ENCODE measurements at places on chromosomes 16 and 17.

DNA sequence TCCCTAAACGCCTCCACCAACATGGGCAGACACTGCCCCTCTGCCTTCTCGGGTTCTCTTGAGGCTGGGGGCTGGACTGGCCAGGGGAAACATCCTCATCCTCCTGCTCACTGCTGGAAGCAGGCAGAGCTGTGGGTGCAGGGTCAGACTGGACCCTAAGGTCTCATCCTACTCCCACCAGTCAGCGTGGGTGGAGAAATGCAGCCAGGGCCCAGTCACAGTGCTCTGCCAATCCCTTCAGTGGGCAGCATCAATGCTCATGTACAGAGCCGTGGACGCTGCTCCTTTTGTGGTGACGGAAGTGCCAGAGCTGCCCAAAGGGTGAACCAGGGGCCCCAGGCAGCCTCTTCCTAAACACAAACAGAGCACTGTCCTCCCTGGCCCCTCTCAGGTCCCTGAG, 13.4 kb upstream of the TBX2 start:
- no peak for DNase-seq

DNA sequence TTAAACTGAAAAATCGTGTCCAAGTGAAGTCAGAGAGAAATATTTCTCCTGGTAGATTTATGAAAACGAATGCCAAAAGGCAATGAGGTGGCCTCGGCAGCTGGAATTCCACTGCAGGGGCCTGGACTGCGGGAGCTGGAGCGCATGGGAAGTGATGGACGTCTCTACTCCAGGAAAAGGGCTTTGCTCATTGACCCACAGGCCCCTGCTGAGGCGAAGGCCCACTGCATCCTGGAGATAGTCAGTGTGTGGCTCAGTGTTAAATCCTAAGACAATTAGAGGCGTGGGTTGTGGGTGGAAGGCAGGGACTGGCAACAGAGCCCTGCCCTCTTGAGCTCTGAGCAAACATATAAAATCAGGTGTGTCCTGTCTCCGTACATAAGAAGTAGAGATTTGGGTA, 191.4 kb downstream of the SLC39A11 start:
- no peak for DNase-seq

DNA sequence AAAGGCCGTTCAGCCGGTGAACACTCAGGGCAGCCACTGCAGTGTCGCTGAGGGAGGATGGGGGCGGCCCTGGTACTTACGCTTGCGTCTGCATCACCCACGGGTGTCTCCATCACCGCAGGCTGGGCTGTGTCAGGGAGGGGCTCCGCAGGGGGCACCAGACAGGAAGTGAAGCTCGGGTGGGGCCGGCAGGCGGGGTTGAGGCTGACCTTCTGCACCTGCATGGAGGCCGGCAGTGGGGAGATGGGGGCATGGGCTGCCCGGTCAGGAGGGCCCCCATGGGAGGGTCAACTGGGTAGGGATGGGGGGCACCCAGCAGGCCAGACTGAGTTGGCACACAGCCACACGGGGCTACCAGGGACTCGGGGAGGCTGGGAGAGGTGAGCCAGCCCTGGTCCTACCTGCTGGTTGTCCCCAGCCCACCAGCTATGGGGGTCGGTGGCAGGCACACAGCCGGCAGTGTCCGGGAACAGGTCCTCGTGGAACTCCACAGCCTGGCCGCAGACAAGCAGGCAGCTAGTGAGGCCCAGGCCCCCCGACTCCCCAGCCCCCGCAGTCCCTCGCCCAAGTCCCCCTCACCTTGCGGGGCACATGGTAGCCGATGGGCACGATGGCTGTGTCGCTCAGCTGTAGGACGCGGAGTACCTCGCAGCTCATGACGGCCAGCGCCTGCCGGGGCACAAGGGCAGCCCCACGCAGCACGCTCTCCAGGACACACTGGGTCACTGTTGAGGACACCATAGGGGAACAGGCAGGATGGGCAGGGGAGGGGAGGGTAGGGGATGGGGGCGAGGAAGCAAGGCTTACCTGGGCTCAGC, 7.2 kb upstream of the VASN start:
- DNase-seq: no peak

DNA sequence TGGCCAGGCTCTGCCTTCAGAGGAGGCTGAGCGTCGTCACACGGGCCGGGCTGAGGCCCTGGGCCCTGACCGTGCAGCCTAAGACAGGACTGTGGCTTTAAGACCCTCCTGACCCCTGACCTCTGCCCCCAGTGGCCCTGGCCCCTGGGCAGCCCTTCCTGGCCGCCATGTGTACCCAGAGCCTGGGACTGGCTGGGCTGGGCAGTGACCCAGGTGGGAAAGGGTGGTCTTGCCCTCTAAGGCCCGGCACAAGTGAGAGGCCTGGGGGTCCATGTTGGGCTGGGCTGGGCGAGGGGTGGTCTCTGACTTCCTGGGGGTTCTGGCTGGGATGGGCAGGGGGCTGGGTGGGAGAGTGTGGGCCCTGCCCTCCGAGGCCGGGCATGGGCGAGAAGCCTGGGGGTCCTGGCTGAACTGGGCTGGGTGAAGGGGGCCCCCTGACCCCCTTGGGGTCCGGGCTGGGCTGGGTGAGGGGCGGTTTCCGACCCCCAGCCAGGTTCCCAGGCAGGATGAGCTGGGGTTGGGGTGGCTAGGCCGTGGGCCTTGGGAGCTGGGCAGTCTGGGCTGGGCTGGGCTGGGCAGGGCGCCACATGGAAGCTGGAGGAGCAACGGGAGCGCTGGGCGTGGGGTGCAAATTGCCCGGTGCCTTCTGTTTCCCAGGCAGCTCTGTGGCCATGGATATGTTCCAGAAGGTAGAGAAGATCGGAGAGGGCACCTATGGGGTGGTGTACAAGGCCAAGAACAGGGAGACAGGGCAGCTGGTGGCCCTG, at the start of gene CDK3:
TSS of gene CDK3 (plus strand) at position 101 of the 767 bp plus-strand sequence. CDS start at position 672, 571 bp downstream.
- DNase-seq: no peak

DNA sequence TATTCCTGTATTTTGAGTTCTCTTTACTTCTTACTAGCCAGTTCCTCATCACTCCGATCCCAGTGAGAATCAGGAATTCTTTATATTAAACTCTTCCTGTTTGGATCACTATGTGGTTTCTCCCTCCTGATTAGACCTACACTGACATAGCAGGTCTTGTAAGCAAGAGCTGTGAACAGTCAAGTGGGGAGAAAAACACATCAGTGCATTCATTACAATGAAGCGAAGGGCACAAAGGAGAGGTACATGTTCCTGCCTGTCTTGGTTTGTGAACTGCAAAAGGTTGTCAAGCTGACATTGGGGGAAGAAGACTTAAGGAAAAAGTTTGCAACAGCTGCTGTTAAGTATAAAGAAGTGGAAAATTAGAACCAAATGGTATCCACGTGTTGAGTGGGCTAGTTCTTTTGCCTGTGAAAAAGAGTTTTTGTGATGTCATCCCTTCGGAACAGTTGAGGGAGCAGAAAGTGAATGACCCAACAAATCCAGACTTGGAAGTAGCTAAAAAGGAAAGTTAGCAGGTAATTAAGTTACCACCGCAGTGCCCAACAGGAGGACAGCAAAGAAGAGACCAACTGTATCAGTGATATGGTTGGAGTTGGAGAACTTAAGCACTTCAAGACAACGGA, 23.0 kb upstream of the TRIM25 start:
- no peak for DNase-seq

Data from NCI-H1436 (cell line).